ENCODE measurements at places on chromosomes 6 and 20.

DNA sequence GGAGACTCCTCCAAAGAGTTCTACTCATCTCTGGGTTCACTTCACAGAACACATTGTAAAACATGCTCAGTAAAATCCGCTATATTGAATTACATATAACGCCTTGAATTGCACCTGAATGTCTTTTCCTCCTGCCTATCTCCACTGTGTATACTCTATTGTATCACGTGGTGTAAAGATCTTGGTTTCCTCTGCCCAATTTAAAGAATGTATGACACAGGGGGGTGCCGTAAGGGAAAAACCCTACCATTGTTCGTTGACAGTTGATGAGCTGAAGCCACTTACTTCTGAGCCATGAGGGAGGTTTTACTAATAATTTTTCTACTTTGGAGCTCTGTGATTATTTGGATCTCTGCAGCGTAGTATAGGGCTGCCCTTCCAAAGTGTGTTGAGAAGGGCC, 6.0 kb downstream of the ASF1A start:
- DNase-seq = no peak

- DNase-seq = no peak
These were observed 22.3 kb upstream of the TOP1 start for GRCh38 chr20:41006126-41006935.

DNA sequence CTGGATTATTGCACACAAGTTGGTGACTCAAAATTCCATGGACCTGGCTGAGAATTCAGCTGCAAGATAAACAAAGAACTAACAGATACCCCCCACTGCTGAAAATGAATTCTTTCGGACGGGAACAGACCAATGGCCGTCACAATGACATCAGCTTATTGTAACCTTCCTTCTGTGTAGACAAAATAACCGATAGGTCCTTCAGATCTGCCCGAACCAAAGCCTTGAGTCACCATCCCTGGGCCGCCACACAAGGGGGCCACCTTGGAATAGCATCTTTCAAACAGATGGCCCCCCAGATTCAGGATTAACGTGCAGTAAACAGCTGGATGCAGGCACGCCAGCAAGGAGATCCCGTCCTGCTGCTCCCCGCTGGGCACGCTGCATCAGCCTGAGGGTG, 214.0 kb upstream of the EXOC2 start:
- no peak for DNase-seq

- DNase-seq = no peak
These were observed 230.2 kb downstream of the PRKN start for GRCh38 chr6:162497389-162497788.

- no peak for DNase-seq
These were observed 866.1 kb upstream of the ADGRB3 start for GRCh38 chr6:67768972-67769371.
